ENCODE measurements at places on chromosomes 3 and 15.

- DNase-seq, result no peak
Observed at GRCh38 chr15:53827355-53827754, 67.9 kb upstream of the WDR72 start.

DNA sequence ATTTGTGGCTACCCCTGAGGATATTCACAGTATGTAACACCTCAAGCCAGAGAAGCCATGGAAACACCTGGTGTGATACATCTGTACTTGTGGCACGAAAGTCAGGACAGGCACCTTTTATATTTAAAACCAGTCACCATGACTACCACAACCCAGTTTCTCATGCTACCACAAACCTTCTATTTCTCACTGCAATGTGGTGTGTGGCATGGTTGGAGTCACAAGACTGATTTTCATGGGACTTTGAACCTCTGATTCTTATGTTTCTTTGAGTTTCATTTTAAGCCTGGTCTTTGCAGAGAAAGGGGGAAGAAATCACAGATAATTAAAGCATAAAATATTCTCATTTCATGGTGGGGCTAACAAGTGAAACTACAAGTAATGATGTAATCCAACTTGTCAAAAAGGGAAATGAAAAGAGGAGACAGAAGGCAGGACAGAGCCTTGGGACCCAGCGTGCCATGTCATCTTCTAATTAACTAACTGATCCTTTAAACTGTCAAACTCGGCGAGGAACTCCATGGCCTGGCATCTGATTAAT, 175.9 kb downstream of the PDZRN3 start:
- DNase-seq, result no peak

GRCh38 chr3:39879581-39879980, 70.2 kb downstream of the MYRIP start:
- DNase-seq, result no peak

DNA sequence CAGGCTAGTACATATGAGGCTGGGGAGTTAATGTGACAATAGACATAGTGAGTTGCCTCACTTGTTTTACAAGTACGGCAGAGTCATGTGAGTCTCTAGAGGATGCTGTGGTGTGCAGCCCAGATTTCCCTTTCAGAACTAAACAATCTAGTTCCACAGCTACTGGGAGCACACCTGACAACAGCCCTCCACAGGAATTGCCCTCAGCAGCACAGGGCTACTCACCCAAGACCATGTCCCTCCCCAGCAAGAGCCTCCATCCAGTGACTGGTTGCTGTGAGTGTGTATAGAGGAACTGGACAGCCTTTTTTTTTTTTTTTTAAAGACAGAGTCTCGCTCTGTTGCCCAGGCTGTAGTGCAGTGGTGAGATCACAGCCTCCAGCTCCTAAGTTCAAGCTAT, 40.2 kb upstream of the UBE2E2 start:
- DNase-seq, result no peak

- DNase-seq, result no peak
Observed at GRCh38 chr3:11034309-11034985, 41.9 kb downstream of the SLC6A1 start.

DNA sequence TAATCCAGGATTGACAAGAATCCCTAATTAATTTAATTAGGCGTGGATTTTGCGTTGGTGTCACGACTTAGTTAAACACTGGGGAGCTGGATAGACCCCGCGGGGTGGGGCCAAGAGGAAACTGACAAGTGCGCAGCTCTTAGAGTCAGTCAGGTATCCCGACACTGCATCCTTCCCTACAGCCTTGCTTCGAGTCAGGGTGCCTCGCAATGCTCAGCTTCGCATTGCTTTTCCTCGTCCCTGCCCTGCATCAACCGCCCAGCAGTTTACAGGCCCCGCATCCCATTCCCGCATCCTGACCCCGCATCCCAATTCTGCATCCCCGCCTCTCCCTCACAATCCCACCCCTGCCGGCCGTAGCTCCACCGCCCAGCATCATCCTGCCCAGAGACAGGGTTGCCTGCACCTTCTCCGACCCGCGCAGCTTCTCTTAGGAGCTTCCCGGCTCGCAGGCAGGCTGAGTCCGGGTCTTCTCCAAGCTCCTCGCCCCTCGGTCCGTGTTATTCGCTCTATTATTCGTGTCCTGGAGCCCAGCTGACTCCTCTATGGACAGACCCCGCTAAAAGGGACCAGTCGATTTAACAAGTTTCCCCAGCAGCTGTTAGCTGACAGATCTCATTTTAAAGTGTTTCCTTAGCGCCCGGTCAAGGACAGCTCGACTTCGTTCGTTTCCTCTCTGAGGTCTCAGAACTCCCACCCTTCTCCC, 699 bp upstream of the SHOX2 start:
- DNase-seq, result no peak

GRCh38 chr15:74318376-74319137, 48.9 kb downstream of the CYP11A1 start:
- no peak for DNase-seq

GRCh38 chr3:102083473-102083872, 234.2 kb downstream of the NFKBIZ start:
- DNase-seq, result no peak

DNA sequence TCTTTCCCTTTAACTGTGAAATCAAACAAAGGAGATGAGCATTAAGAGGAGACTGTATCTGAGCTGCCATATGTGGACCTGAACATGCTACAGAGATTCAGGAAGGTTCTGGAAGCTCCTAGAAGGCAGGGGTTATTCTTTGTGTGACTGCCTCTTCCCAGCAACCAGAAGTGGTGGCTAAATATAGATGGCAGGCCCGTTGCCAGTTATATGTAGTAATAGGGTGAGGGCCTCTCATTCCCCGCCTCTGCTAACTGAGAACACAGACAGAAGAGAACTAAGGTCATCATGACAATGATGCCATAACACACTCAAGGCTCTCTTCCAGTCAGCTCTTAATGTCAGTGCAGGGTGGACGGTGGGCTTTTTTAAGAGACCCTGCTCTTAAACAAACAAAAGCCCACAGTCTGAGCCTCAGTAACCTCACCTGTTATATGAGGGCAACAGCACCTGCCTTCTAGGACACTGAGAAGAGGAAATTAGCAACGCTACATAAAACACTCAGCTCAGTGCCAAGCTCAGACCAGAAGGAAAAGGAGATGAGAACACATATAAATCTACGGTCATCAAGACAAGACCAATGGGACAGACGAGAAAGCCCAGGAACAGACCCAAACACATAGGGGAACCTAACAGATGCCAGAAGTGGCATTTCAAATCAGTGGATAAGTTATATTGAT, 22.3 kb downstream of the CFAP92 start:
- no peak for DNase-seq

GRCh38 chr15:73631915-73632669, 1.1 kb downstream of the NPTN start:
- no peak for DNase-seq

DNA sequence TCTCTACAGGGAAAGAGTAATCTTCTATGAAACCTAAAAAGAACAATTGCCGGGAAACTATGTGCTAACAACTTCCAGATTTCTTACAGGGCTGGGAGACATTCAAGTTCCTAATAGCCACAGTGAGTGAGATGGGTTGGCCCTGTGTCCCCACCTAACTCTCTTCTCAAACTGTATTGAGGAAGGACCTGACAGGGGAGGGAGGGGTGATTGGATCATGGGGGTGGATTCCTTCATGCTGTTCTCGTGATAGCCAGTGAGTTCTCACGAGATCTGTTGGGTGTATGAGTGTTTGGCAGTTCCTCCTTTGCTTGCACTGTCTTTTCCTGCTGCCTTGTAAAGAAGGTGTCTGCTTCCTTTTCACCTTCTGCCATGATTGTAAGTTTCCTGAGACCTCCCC, 958.7 kb downstream of the AGBL1 start:
- DNase-seq, result no peak

- DNase-seq, result no peak
Observed at GRCh38 chr3:177694316-177694715, 497.0 kb upstream of the TBL1XR1 start.

DNA sequence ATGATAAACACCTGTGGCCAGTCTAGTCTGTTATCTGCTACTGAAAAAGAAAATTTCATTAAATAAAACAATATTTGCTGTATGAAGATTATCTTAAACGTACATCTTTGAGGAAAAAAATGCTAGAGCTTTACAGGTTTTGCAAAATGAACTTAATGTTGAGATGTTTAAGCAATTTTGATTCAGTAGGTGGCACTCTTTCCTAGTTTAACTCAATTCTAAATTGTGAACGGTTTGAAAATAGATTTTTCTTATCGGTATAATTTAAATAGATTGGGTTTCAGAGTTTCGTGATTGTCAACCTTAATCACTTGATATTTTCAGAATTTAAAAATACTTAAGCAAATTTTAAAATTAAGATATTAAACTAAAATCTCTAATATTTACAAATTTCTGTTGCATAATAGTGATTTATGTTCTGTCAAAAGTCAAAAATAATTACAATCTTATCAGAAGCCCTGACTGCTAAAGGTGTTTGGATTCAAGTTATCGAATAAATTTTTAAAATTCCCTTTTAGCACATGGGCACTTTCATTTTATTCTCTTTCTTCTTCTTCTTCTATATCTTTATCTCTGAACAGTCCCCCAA, 7.0 kb upstream of the RNF111 start:
- no peak for DNase-seq

GRCh38 chr3:125359700-125360099, 15.4 kb downstream of the ZNF148 start:
- DNase-seq, result no peak
